GM12891 (cell line): ENCODE measurements at places on chromosomes 3 and 15.

- DNase-seq: no peak
These were observed 9.8 kb downstream of the MSL2 start for GRCh38 chr3:136186344-136186743.

DNA sequence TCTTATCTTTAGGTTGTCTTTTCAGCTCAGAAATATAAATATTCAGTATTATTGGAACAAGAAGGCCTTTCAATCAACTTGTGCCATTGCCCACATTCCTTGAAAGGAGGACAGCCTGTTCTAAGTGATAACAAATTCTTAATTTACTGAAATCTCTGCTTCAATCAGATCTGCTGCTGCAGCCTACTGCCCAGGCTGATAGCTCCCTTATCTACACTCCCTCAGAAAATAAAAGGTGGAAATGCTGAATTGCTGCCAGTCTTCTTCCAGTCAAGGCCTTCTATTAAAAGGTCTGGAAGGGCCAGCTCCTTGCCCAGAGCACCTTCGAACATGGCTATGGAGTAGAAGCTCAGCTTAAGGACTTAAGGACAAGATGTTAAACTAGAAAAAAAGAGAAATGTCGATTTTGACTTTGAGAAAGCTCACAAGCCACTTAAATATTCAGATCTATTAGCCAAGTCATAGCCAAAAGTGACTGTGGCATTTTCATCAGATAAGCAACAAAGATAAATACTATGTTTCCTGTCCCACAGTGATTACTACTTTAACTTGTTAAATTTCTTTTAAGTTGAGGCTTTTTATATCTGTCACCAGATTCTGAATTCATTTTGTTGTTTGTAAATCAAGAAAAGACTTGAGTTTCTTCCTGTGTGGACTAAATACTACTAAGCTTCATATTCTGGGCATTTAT, 480.5 kb upstream of the CBLB start:
- DNase-seq: no peak

GRCh38 chr3:10357592-10358308, 36.8 kb upstream of the SEC13 start:
- no peak for DNase-seq

DNA sequence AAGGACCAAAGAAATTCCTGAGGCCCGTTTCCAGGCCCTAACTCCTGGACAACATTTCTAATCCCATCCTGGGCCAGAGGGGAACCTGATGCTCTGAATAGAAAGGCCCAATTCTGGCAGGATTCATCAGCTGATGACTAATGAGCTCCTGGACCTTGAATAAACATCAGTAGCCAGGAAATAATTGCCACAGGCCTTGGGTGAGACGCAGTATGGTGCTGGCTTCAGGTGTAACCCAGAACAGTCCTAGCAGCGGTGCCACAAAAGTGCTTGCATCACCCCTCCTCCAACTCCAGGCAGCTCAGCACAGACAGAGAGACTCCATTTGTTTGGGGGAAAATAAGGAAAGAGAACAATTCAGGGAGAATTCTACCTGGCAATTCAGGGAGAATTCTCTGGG, 184.7 kb upstream of the POU1F1 start:
- DNase-seq: no peak

GRCh38 chr3:89300981-89301380, 193.6 kb downstream of the EPHA3 start:
- no peak for DNase-seq

GRCh38 chr3:192890347-192891335, 27.0 kb downstream of the MB21D2 start:
- DNase-seq: no peak

GRCh38 chr3:58679974-58680666, 13.5 kb upstream of the FAM3D start:
- no peak for DNase-seq

DNA sequence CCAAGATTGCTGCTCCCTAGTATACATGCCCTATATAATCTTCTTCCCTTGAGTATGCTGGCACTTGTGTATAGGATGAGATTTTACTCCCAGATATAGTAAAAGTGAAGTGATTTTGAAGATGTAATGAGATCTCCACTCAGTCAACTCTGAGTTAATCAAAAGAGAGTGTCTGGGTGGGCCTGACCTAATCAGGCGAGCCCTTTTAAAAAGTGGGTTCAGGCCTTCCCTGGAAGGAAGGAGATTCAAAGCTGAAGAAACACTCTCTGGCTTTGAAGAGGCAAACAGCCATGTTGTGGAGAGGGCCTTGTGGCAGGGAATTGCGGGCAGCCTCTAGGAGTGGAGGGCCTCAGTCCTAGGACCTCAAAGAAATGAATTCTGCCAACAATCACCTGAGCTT, 5.5 kb upstream of the STARD5 start:
- DNase-seq: no peak

DNA sequence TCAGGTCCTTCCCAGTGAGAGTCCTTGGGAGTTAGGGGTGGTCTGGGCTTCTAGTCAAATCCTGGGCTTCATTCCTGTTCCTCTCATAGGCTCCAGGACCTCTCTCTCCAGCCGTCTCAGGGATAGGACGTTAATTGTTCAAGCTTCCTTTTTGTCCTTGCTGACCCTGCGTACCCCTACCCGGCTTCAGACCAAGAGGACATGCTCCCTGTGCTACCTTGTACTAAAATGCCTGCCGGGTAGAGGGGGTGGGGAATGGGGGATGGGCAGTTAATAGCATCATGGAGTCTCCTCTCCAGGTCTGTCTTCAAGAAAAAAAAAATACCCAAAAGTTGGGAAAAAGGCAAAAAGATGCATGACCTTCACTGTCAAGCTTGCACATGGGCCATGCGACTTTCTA, 36.5 kb upstream of the GALNT15 start:
- DNase-seq: no peak

DNA sequence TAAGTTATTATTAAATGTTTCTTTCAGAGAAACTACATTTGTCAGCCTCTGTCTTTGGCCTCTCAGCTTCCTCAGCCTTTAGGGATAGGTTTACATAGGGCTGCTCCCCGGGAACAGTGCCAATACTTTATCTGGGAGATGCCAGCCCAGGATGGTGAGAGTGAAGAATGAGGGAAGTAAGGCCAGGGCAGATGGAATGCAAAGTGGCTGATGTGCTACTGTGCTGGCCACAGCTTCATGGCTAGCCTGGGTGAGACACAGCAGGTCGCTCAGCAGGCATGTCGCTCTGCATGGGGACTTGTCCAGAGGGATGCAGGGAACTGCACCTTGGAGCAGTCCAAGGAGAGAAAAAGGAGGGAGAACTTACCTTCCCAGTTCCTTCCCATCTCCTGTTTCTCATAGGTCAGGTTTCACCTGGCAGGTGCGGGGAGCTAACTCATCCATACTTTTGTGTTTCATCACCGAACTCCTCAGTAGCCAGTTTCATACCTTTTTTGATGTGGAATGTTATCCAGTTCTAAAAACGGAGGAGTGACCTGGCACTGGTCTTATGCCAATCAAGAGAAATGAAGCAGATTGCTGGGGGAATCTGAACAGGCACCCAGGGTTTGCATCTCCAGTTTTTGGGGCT, 30.9 kb upstream of the C15orf39 start:
- no peak for DNase-seq

- DNase-seq: no peak
These were observed 15.6 kb downstream of the SENP5 start for GRCh38 chr3:196883361-196883760.

DNA sequence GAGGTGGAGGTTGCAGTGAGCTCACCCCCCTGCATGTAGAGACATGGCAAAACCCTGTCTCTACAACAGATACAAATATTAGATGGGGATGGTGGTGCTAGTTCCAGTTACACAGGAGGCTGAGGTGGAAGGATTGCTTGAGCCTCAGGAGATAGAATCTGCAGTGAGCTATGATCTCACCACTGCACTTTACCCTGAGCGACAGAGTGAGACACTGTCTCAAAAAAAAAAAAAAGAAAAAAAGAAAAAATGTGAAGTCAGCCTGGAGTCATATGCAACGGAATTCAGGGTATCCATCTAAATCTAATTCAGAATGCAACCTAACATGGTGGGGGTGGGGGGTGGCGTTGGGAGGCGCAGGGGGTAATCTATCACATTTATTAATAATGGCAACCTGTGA, 37.1 kb upstream of the NR2F2 start:
- DNase-seq: no peak

- peak; percentile 52 for DNase-seq
These were observed 41.4 kb upstream of the UMPS start for GRCh38 chr3:124688581-124689454.

GRCh38 chr3:155963570-155963969, 93.1 kb downstream of the GMPS start:
- DNase-seq: no peak

DNA sequence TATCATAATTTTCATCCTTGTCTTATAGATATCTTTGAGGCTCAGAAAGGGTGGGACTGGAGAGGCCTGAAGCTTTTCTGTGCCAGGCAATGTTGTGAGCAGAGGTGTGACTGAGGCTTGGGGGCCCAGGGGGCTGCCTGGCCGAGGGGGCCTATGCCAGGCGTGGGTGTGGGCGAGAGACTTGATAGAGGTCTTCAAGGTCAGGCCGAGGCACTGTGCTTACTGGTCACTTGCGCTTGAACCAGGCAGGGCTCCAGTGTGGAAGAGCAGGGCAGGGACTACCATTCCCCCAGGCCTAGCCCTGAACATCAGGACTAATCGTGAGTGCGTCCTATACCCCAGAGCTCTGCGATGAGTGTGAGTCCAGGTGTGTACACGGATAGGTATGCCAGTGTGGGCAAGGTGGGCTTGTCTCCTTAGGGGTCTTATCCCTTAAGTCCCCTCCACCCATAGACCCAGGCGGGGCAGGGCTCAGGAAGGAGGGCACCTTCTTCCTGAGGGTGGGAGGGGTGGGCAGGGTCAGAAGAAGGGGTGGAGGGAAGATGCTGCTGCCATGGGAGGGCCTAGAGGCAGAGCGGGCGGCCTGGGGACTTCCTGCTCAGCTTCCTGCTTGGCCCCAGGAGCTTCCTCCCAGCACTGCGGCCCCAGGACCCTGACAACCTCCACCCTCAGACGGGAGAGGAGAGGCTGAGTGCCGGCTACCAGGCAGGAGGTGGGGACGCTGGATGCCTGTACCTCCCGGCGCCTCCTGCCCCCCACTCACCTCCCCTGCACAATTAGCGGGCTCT, 84.7 kb downstream of the LINGO1 start:
- no peak for DNase-seq

DNA sequence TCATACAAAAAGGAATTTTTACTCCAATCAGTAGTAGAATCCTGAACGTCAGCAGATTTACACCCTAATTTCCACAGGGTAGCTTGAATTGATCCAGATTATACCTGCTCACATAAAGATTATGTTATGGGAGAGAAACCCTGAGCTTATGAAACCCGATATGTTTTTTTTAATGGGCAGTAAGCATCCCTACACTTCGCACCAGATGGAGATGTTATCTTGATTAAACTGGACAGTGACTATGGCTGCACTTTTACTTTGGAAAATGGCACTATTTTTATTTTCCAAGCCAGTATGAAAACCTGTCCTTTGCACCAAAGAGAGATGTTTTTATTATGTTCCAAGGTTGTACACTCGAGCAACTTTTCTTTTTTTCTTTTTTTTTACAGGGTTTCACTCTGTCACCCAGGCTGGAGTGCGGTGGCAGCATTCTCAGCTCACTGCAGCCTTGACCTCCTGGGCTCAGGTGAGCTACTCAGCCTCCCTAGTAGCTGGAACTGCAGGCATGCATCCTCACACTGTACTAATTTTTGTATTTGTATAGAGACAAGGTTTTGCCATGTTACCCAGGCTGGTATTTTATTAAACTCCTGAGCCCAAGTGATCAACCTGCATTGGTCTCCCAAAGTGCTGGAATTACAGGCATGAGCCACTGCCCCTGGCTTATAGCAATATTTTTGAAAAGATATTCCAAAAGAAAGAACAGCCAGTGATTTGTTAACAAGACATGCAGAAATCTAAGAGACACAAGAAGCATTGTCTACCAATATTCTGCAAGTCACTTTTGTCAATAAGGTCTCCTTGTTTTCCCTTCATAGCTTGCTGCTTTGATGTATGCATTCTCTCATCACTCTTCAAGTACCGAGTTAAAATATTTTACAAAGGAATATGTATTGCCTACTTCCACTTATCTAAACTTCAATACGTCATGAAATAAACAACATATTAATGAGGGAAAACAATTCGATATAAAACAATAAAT, 1412.6 kb downstream of the ZPLD1 start:
- no peak for DNase-seq
